Ascending aorta (tissue), 2 donors: ENCODE measurements at places on chromosomes 2 and 18.

GRCh38 chr2:9905413-9905812 is 46.1 kb upstream of the GRHL1 start:
- no peak overlapping the region for H3K27ac ChIP-seq
- no peaks in the 10 kb centered on the region for H3K36me3 ChIP-seq
- H3K4me3 ChIP-seq: no peak overlapping the region
- no peak for DNase-seq
- H3K4me1 ChIP-seq: no peaks in the 10 kb centered on the region

GRCh38 chr2:168954256-168954655 is 53.2 kb downstream of the G6PC2 start:
- DNase-seq: no peak
- H3K27ac ChIP-seq: no peak overlapping the region
- H3K4me1 ChIP-seq: no peaks in the 10 kb centered on the region
- no peak overlapping the region for H3K4me3 ChIP-seq

- H3K4me1 ChIP-seq: no peaks in the 10 kb centered on the region
- H3K27me3 ChIP-seq: no peaks in the 10 kb centered on the region
- H3K36me3 ChIP-seq: no peaks in the 10 kb centered on the region
- no peak overlapping the region for H3K27ac ChIP-seq
- no peak for DNase-seq
Measured at GRCh38 chr2:177731384-177731783, 338.8 kb downstream of the AGPS start.

DNA sequence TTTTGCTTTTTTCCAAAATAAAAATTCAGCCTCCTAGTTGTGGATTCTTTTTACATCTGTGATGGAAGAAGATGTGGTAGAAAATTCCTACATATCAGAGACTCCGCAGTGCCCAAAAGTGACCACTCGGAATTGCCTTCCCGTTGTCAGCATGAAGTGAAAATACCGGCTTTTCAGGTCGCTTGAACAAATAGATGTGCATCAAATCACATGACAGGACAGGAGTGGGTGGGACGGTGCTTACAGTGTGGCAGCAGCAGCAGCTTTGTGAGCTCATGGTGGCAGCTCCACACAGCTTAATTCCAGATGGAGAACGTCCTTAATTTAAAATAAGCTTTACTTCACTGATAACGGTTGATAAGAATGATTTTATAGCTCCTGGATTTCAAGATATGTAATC is 20.3 kb downstream of the SALL3 start:
- H3K4me1 ChIP-seq: no peaks in the 10 kb centered on the region
- no peaks in the 10 kb centered on the region for H3K27me3 ChIP-seq
- H3K27ac ChIP-seq: no peak overlapping the region
- no peak for DNase-seq
- no peaks in the 10 kb centered on the region for H3K36me3 ChIP-seq

DNA sequence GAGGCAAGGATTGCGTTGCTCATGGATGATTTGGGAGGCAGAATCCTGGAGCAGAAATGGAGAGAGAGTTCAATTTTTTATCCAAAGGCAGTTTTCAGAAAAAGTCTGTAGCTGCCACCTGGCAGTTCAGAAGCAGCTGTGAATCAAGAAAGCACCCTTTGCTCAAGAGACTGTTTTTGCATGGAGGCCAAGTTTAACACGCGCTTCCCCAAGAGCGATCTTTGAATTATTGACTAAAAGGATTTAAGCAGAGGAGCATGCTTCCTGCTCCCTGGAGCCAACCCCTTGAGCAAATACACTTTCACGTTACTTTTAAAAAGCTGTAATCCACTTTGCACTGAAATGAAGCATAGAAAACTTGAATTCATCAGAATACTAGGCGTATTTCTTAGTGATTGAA is 252.4 kb downstream of the RNF144A start:
- H3K27me3 ChIP-seq: no peaks in the 10 kb centered on the region
- no peak for DNase-seq
- H3K4me3 ChIP-seq: no peak overlapping the region
- no peak overlapping the region for H3K27ac ChIP-seq

- no peak overlapping the region for H3K27ac ChIP-seq
- no peaks in the 10 kb centered on the region for H3K4me1 ChIP-seq
- H3K36me3 ChIP-seq: no peaks in the 10 kb centered on the region
- DNase-seq: no peak
Measured at GRCh38 chr2:88813612-88814011, 122.1 kb downstream of the RPIA start.

DNA sequence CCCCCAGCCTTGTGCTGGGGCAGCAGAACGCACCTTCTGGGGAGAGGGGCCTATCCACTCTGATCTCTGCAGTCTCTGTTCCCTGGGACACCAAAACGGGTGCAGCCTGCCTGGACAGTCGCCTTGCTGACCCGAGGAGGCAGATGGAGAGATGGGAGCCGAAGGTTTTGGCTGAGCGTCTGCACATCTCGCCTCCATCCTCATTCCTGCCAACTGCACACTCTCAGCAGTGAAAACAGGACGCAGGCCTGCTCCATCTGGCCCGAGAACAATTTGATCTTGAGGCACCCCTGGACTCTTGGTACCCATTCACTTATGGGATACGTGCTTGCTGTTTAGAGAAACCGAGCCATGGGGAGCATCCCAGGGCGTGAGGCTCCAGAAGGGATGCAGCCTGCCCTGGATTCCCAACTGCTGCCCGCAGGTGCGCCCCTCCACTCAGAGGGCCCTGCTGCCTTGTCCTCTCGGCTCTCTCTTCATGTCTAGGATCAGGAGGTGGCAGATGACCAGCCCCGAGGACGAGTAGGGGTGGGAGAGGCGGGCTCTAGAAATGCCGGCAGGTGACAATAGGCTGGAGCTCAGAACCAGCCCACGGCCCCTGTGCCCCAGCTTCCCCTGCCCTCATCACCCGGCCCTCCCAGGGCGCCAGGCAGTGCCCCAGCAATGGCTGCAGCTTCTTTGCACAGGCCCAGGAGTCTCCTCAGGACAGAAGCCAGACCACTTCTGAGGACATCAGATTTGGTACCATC is 9.1 kb upstream of the SEMA4C start:
- H3K4me3 ChIP-seq: no peak overlapping the region
- no peaks in the 10 kb centered on the region for H3K27me3 ChIP-seq

- no peak for DNase-seq
- no peak overlapping the region for H3K4me3 ChIP-seq
- no peaks in the 10 kb centered on the region for H3K27me3 ChIP-seq
- H3K4me1 ChIP-seq: peaks cover 5% of the 10 kb centered on the region
- no peaks in the 10 kb centered on the region for H3K36me3 ChIP-seq
Measured at GRCh38 chr2:207338610-207339009, 172.9 kb upstream of the KLF7 start.

DNA sequence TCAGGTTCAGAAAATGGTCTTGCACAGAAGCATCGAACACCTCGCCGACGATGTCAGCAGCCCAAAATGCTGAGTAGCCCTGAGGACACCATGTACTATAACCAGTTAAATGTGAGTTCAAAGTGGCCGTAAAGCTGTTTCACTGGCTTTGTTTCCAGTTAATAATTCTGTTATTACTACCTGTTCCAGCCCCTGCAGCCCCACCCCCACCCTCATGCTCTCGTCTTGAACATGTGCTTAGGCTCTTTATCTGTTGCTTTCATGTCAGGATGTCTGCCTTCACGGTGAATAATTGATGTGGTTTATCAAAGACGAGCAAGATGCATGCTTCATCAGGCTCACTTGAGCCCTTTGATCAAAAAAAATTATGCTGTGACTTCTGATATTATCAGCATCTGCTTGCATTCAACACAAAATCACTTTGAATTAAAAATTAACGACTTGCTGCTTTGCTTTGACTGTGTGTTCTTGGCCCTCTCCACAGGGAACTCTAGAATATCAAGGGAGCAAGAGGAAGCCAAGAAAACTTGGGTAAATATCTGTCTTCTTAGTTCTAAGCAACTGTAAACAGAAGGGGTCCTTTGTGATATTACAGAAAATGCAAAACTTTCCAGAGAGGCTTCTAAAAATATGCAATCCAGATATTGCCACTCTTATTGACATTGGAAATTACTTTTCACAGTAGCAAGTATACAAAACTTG is 63.4 kb upstream of the SP5 start:
- DNase-seq: no peak
- no peaks in the 10 kb centered on the region for H3K4me1 ChIP-seq
- no peaks in the 10 kb centered on the region for H3K27me3 ChIP-seq
- H3K4me3 ChIP-seq: no peak overlapping the region
- H3K36me3 ChIP-seq: no peaks in the 10 kb centered on the region

DNA sequence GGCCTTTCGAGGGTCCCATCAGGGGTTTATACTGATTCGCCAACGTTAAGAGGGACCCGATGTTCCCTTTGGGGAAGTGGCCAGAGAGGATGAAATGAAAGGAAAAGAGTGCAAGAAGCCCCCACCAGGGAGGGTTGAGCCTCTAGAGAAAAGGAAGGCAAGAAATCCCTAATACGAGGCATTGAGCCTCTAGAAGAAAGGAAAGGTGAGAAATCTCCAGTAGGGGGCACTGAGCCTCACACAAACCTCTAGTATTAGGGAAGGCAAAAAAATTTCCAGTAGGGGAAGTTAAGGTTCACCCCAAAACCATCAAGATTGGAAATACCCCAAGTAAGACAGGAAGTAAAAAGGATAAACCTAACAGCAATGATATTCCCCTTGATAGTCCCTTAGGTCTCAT is 9.8 kb upstream of the SAP130 start:
- no peak overlapping the region for H3K4me3 ChIP-seq
- H3K4me1 ChIP-seq: no peaks in the 10 kb centered on the region
- no peak for DNase-seq
- no peak overlapping the region for H3K27ac ChIP-seq
- no peaks in the 10 kb centered on the region for H3K27me3 ChIP-seq

- no peak for DNase-seq
- H3K4me1 ChIP-seq: peaks cover 5% of the 10 kb centered on the region
- H3K36me3 ChIP-seq: no peaks in the 10 kb centered on the region
- H3K27me3 ChIP-seq: no peaks in the 10 kb centered on the region
- H3K27ac ChIP-seq: peak overlapping the region; percentile 53
Measured at GRCh38 chr18:4454537-4455112, 482 bp downstream of the DLGAP1 start.

- H3K27me3 ChIP-seq: no peaks in the 10 kb centered on the region
- DNase-seq: no peak
- no peaks in the 10 kb centered on the region for H3K36me3 ChIP-seq
- no peaks in the 10 kb centered on the region for H3K4me1 ChIP-seq
- no peak overlapping the region for H3K27ac ChIP-seq
Measured at GRCh38 chr2:157933160-157933920, 57.2 kb upstream of the ACVR1 start.

GRCh38 chr2:132562245-132562644 is 107.8 kb downstream of the LYPD1 start:
- no peak for DNase-seq
- no peaks in the 10 kb centered on the region for H3K4me1 ChIP-seq
- no peak overlapping the region for H3K27ac ChIP-seq
- no peaks in the 10 kb centered on the region for H3K27me3 ChIP-seq

DNA sequence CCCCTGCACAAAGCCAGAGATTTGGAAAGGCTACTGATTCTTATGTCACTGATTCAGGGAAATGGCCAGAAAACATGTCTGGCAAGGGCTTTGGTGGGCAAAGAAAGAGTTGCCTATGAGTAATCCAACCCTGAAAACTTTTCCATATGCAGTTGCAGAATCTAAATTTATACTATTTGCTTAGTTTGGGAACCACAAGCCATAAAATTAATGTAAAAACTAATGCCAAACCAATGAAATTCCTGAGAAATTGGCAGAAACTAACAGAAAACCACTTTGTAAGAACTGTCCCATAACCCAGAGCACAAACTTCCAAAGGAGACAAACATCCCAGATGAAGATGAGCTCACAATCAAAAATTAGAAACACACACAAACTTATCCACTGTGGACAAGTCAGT is 48.8 kb downstream of the TCF4 start:
- H3K4me1 ChIP-seq: no peaks in the 10 kb centered on the region
- H3K27me3 ChIP-seq: no peaks in the 10 kb centered on the region
- no peaks in the 10 kb centered on the region for H3K36me3 ChIP-seq
- no peak overlapping the region for H3K4me3 ChIP-seq
- no peak overlapping the region for H3K27ac ChIP-seq
- no peak for DNase-seq

DNA sequence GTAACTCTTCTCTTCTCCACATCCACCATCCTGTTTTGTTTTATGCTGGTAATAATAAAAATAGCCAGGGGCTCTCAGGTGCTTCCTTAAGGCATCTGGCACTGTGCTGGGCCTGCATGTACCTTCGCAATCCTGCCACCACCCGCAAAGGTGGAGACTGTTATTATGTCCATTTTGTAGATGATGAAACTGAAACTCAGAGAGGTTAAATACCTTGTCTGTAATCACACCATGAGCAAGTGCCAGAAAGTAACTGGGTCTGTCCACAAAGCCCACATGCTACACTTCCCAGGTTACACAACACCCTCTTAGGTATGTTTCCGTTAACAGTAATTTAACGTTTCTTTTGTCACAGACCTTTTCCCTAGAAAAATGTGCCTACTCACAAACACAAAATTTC is 27.0 kb downstream of the NRP2 start:
- DNase-seq: no peak
- H3K4me1 ChIP-seq: peaks cover 12% of the 10 kb centered on the region
- no peak overlapping the region for H3K4me3 ChIP-seq
- H3K27me3 ChIP-seq: no peaks in the 10 kb centered on the region
- H3K36me3 ChIP-seq: no peaks in the 10 kb centered on the region
- peak overlapping the region; percentile 66 for H3K27ac ChIP-seq

- no peaks in the 10 kb centered on the region for H3K36me3 ChIP-seq
- H3K27ac ChIP-seq: no peak overlapping the region
- no peak for DNase-seq
- H3K4me3 ChIP-seq: no peak overlapping the region
- H3K27me3 ChIP-seq: no peaks in the 10 kb centered on the region
Measured at GRCh38 chr2:204157684-204158083, 221.1 kb downstream of the ICOS start.

DNA sequence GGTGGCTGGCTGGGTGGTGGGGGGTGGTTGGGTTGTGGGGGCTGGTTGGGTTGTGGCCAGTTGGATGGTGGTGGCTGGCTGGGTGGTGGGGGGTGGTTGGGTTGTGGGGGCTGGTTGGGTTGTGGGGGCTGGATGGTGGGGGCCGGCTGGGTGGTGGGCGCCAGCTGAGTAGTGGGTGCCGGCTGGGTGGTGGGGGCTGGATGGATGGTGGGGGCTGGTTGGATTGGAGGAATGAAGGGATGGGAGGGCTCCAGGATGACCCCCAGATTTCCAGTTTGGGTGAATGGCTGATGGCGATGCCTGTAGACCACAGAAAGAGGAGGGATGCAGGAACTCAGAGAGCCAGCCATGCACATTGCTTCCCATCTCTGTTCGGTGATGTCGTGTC is 26.8 kb upstream of the GPR17 start:
- H3K4me3 ChIP-seq: no peak overlapping the region
- no peaks in the 10 kb centered on the region for H3K4me1 ChIP-seq
- no peaks in the 10 kb centered on the region for H3K27me3 ChIP-seq
- no peak for DNase-seq

GRCh38 chr2:238706163-238706562 is 141.7 kb upstream of the TWIST2 start:
- H3K36me3 ChIP-seq: no peaks in the 10 kb centered on the region
- peaks cover 9% of the 10 kb centered on the region for H3K4me1 ChIP-seq
- no peak for DNase-seq
- no peaks in the 10 kb centered on the region for H3K27me3 ChIP-seq
